ENCODE measurements at places on chromosomes 3 and 15.

DNA sequence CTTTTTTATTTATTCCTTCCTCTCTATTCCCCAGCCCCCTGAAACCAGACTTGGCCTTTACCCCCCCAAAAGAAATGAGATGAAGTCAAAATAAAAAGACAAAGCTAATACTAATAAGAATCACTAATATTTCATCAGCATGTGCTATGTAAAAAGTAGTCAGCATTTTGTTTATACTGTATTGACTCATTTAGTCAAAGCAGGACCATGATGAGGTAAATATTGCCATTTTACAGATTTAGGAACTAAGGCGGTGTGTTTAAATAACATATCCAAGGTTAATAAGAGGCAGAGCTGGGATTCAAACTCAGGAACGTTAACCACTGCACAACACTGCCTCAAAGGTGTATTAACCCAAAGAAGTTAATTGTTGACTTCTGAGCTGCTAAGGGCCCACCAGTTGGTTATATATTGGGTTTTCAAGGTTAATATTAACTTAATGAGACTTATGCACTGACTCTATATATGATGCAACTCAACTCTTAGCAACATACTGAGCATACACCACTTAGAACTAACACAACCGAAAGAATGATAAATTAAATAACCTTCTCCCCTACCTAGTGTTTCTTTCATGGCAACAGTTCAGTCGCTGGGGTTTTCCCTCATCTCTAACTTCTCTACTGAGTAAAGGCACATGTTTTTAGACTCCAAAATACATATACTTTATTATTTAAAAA is 34.7 kb downstream of the FOXP1 start:
- no peak for DNase-seq

- DNase-seq = no peak
These were observed 1445.7 kb upstream of the CADM2 start for GRCh38 chr3:83513051-83513450.

DNA sequence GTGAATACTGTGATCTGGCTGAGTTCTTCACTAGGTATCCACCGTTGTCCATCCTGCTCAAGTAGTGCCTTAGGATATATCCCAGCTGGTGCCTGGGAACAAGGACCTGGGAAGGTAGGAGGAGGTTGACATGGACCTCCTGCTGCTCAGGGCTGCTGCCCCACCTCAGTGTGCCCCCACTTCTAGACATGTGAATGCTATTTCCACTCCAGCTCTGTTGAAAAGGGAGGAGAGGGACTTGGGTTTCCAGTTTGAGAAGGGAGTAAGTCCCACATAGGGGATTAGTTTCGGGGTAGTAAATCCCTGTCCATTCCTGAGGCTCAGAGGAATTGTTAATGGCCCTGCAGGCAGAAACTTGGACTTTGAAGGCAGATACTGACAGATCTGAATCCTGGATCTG is 32.9 kb upstream of the ETV5 start:
- no peak for DNase-seq

- DNase-seq = no peak
These were observed 5.6 kb upstream of the CCDC13 start for GRCh38 chr3:42778644-42779043.

GRCh38 chr3:47612879-47613278 is 34.2 kb upstream of the CSPG5 start:
- DNase-seq = no peak

DNA sequence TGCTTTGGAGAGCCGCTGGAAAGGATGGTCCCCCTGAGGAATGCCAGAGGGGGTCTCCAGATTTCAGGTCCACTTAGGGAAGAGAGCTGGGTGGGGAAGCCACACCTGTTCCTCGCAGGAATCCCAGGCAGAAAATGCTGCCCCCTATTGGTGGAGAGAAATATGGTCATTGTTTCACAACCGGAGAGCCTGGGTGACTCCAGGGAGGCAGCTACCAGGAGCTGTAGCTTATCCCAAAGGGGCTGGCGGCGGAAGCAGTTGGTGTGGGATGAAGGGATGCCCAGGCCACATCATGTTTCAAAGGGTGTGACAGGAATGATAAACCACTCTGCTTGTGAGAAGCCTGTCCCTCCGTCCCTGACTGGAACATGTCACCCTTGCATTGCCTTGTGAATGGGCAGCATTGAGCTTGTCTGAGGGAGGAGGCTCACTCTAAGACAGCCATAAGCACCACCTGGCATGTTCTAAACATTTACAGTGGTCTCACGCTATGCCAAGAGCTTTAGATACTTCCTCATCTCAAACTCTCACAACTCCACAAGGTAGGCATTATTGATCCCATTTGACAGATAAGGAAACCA is 34.5 kb downstream of the POMGNT2 start:
- no peak for DNase-seq
